ENCODE measurements at places on chromosomes 1 and 21.

DNA sequence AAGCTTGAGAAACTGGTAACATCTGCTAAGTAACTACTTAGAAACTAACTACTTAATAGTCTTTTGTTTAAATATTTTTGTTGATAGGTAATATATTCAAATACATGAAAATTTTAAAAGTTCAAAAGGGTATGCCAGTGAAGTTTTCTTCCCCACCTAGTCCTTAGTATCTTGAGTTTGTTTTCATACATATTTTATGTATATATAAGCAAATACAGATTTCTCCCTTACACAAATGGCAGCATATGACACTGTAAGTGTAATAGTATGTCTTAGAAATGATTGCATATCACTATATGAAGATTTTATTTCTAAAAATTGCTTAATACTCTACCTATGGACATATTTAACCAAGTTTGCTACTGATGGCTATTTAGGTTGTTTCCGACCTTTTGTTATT, 38.9 kb downstream of the MARK1 start:
- no peak for DNase-seq

DNA sequence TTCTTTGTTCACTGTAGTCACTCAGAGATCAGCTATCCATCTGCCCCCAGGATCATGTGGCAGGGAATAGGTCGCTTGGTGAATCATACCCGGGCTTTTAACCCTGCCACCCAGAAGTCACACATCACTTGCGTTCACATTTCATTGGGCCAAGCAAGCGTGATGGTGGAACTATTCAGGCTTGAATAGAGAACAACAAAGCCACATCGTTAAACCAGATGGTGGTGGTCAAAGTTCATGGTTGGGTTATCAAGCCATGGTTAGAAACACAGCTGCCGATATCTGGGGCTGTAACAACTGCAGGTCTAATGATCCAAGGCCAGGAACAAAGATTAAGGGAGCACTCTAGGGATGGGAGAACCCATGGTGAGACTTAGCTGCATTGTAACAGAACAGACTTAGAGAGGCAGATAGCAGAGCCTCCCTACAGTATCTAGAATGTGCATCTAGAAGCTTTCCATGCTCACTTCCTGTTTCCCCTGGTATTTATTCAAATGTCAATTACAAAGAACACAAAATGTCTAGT, 40.0 kb upstream of the PTPRC start:
- no peak for DNase-seq

GRCh38 chr1:24765308-24765988, 20.2 kb downstream of the CLIC4 start:
- DNase-seq = no peak

- no peak for DNase-seq
Observed at GRCh38 chr1:30649321-30649991, 73.9 kb downstream of the MATN1 start.

DNA sequence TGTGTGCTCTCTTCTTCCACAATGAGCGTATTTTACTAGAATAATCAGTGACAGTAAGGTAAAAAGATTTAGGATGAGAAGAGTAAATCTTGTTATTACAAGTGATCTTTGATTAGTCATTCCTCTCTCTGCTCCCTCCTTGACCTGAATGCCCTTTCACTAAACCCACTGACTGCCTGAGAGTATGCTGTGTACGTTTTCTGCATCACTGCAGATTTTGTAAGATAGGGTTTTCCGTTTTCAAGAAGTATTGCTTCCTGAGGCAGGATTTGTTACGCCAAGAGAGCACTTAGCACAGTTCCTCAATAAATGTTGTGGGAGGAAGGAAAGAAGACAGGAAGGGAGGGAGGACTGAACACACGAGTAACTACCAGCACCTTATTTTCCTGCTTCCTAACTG, 7.7 kb upstream of the LAMB3 start:
- DNase-seq = no peak

All from naive thymus-derived CD8-positive, alpha-beta T cell (primary cell).